ENCODE measurements at places on chromosomes 3 and 15.
A peak's percentile ranks its signal among the peaks of the same experiment; 100 is the strongest.

DNA sequence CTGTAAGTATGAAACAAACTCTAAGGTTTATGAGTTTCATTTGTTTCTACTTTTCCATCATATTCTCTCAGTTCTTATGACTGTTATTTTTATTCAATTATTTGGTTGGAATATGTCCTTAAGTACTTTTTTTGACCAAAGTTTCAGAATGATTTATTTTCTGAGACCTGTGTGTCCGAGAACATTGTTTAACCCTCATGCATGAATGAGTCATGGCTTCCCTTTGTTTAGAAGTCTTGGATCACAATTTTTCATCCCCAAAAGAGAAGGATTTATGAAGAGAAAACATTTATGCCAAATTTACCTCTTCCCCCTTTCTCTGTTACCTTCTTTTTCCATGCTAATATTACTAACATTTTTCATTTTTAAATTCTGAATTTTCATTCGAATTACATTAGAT, 518.0 kb upstream of the NR2F2 start:
- no peak for DNase-seq

- DNase-seq, result no peak
These were observed 15.7 kb downstream of the KCNAB1 start for GRCh38 chr3:156135921-156136638.

- peak; percentile 29 for DNase-seq
These were observed 36.5 kb upstream of the KLHL6 start for GRCh38 chr3:183591881-183592521.

- DNase-seq, result no peak
These were observed 14.3 kb downstream of the GRM2 start for GRCh38 chr3:51721062-51721745.
